ENCODE measurements at places on chromosomes 1 and 21.

GRCh38 chr1:168317309-168317708 lies 36.6 kb downstream of the TBX19 start:
- no peak overlapping the region for H3K4me3 ChIP-seq
- peaks cover 6% of the 10 kb centered on the region for H3K4me1 ChIP-seq
- no peak for DNase-seq

DNA sequence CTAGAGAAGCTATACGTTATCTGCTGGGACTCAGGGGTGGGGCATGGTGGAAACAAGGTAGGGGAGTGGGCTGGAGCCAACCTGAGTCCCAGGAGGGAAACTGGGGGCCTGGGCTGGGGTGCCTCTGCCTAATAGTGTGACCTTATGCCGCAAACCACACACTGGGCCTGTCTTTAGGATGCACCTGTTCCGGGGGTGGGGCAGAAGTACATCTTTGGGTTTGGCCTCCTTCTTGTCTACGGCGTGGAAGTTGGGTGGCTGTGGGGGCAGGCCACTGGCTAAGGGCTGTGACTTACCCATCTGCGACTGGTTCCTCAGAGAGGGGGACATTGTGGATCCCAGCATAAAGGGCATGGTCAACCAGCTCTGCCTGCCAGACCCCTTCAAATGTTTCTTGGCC lies 44.2 kb downstream of the FAAH start:
- H3K4me3 ChIP-seq: no peak overlapping the region
- peaks cover 12% of the 10 kb centered on the region for H3K27me3 ChIP-seq
- H3K4me1 ChIP-seq: peaks cover 8% of the 10 kb centered on the region
- no peak overlapping the region for H3K27ac ChIP-seq
- DNase-seq: no peak
- H3K36me3 ChIP-seq: no peaks in the 10 kb centered on the region

- DNase-seq: no peak
- peaks cover 88% of the 10 kb centered on the region for H3K36me3 ChIP-seq
- no peak overlapping the region for H3K27ac ChIP-seq
- no peak overlapping the region for H3K4me3 ChIP-seq
- no peaks in the 10 kb centered on the region for H3K27me3 ChIP-seq
- H3K4me1 ChIP-seq: no peaks in the 10 kb centered on the region
These were observed 30.2 kb downstream of the NUCKS1 start for GRCh38 chr1:205719762-205720161.

- H3K27ac ChIP-seq: no peak overlapping the region
- H3K4me3 ChIP-seq: no peak overlapping the region
These were observed 87.2 kb downstream of the HLX start for GRCh38 chr1:220966473-220966872.

DNA sequence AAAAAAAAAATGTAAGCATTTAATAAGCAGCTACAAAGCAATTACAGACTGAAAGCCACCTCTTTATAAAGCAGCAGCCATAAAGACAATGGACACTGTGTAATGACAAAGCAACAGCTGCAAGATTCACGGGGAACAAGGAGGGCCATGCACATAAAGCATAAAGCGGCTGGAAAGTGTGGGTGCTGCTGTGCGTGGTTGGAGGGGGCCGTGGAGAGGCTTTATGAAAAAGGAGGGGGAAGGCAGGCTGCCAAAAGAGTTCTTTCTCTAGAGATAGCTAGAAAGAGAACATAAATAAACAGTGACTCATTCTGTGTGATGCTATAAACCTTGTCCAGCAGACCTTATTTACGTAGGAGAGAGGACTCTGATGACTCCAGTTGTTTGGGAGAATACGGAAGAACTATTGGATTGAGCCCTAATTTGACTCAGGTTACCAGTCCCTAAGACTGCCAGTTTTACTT lies 49.3 kb downstream of the ADAMTS1 start:
- H3K36me3 ChIP-seq: no peaks in the 10 kb centered on the region
- H3K4me3 ChIP-seq: no peak overlapping the region
- H3K27ac ChIP-seq: no peak overlapping the region
- no peaks in the 10 kb centered on the region for H3K27me3 ChIP-seq
- DNase-seq: no peak

DNA sequence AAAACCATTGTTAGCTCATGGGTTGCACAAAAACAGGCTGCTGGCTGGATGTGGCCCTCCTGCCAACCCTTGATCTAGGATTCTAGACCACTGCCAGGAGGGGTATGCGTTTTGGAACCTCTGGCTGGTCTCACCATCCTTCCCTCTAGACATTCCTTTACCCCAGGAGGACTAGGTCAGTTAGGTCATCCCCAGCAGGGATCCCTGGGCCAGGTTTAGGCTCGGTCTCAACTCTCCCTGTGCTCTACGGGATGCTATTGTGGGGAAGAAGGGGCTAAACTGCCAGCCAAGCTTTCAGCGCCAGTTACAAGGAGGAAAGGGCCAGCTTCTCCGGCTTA lies 22.7 kb downstream of the SLC2A1 start:
- H3K27ac ChIP-seq: peak overlapping the region; percentile 83
- DNase-seq: no peak
- H3K4me1 ChIP-seq: peaks cover 98% of the 10 kb centered on the region

DNA sequence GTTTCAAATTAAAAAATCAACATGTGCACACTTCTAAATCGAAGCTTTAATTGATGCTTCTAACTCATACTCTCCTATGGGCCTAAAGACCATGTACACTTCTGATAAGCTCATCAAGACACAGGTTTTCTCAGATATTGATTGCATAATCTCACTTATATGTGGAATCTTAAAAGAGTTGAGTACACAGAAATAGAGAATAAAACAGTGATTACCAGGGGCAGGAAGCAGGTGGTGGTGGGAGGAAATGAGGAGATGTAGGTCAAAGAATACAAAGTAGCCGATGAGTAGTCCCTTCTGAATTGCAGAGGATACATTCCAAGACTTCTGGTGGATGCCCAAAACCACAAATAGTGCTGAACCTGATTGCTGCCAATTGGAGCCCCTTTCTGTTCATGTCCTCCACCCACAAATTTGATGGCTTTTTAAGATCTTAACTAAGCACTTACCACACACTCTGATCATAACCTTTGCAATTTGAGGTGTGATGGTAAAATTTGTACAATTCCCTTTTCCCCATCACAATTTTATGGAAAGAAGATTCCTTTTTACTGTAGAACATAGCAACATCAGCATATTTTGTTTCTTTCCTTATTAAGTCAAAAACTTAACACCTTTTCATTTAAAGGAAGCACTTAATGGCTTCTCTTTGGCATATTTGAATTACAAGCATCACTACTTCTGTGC lies 3.3 kb upstream of the CD1B start:
- H3K36me3 ChIP-seq: no peaks in the 10 kb centered on the region
- no peaks in the 10 kb centered on the region for H3K27me3 ChIP-seq

- H3K36me3 ChIP-seq: no peaks in the 10 kb centered on the region
- H3K27me3 ChIP-seq: no peaks in the 10 kb centered on the region
- H3K4me3 ChIP-seq: no peak overlapping the region
- no peak overlapping the region for H3K27ac ChIP-seq
These were observed 8.6 kb downstream of the HJV start for GRCh38 chr1:146012703-146013558.

GRCh38 chr1:155001425-155001674 lies 1.3 kb upstream of the ZBTB7B start:
- H3K27me3 ChIP-seq: no peaks in the 10 kb centered on the region
- H3K36me3 ChIP-seq: no peaks in the 10 kb centered on the region
- peaks cover 54% of the 10 kb centered on the region for H3K4me1 ChIP-seq
- peak overlapping the region; percentile 97 for H3K4me3 ChIP-seq

DNA sequence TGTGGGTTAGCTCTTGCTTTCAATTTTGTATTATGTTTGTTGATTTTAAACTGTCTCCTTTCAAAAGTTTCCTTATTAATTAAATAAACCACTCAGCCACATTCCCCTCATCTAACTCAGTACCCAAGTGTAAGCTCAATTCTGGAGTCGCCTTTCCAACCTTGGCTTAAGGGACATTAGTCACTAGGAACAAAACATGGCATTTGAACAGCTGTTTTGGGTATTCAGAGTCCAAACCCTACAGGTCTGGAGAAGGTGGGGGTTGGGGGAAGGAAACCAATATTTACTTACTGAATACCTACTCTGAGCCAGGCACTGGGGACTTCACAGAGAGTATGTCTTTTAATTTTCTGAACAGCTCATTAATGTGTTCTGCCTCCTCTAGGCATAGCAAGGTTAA lies 117.2 kb upstream of the JUN start:
- no peaks in the 10 kb centered on the region for H3K36me3 ChIP-seq
- H3K27me3 ChIP-seq: no peaks in the 10 kb centered on the region
- H3K4me1 ChIP-seq: peaks cover 39% of the 10 kb centered on the region
- no peak overlapping the region for H3K4me3 ChIP-seq

DNA sequence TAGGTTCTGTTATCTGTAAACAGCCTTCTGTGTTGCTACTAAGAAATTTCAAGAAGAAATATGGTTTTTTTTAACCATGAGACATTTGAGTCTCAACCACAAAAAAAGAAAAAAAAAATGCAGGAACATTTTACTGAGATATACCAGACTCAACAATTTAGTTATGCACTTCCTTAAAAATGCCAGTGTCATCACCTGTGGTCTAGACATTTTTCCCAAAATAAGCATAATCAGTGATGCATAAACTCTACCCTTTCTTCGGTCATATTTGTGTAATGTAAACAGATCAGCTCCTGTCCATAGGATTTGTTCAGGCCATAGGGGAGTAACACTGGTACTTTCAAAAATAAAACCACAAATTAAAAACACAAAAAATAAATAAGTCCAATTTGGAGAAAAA lies 122.6 kb upstream of the TNFSF4 start:
- H3K27ac ChIP-seq: no peak overlapping the region
- H3K36me3 ChIP-seq: no peaks in the 10 kb centered on the region
- no peak for DNase-seq
- H3K27me3 ChIP-seq: no peaks in the 10 kb centered on the region

All from suprapubic skin (tissue), 4 donors.